Stimulated activated naive CD8-positive, alpha-beta T cell treated with anti-CD3 and anti-CD28 coated beads, Interleukin-15, Interleukin-2, amounts not matched to agents 100 U/mL and 50 U/mL, for 24 hours (primary cell): ENCODE measurements at places on chromosomes 1 and 21.

GRCh38 chr1:50423670-50424000, 392 bp upstream of the DMRTA2 start:
- peak; percentile 39 for DNase-seq

DNA sequence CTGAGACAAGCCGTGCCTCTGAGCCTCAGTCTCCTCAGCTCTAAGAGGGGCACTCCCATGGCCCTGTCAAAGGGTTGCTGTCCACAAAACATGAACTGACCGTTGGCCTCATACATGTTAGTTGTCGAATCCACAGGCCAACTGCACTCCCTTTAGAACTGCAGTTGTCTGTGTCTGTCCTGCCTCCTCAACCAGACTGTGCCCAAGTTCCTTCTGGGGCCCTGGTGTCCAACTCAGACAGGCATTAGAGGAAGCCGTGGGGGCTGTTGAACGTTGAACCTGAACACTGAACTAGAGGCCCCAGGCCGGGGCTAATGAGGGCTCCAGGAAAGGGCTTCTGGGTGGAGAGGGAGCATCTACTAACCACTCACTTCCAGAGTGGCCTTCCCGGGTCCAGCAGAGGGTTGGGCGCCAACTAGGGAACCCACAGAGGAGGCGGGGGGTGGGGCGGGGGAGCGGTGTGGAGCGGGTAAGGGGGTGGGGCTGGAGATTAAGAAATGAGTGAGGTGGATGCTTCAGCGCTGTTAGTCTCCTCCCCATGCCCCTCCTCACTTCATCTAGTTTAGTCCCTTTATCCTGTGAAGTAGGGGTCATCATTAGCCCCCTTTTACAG, at the start of gene RAB42:
Gene RAB42 (plus strand): TSS at position 558 of the 613 bp plus-strand sequence. CDS start 247 bp downstream, outside the sequence.
- peak; percentile 12 for DNase-seq

- DNase-seq = no peak
These were observed 22.5 kb downstream of the SLC45A1 start for GRCh38 chr1:8340448-8340847.

DNA sequence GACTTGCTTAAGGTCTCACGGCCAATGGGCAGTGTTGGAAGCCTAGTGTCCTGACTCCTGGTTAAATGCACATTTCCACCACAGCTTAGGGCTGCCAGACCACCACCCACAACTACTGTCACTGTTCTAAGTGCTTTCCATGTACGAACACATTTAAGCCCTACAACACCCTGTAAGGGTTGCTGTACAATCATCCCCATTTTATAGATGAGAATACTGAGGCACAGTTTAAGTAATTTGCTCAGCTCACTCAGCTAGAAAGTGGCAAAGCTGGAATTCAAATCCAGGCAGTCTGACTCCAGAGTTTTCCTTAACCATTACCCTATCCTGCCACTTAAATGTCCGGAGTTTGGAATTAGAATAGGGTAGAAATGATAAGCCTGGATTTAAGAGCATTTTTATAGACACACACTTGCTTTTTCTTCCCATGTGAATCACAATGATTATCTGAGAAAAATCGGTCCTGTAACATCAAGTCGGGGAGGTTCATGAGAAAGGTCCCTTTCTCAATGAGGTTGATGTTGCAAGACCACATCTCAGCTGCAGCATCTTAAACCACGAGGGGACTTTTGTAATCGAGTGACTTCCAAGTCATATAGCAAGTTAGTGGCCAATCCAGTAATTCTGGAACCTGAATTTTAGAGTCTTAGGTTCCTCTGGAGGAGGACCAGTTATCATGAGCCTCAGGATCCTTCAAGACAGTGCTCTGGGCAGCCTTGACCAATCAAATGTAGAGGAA, 8.6 kb downstream of the E2F2 start:
- DNase-seq = no peak

- DNase-seq = peak; percentile 78
These were observed 5.3 kb downstream of the FCRLB start for GRCh38 chr1:161726473-161727255.

DNA sequence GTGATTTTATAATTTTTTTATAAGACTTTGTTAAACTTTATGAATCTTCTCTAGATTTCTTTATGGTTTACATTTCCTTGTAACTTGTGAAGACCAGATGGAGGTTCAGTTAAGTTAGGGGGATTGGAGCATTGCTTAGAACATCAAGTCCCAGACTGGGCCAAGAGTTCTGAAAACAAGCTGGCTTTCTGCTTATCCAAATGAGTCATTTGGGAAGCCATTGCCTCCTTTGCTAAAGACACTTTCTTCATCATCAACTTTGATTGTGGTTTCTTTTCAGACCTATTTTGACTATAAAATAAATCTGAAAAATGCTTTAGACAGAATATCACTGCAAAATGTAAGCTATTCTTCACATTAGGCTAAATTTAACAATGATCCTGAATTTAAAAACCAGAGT, 446.8 kb downstream of the USP25 start:
- no peak for DNase-seq

GRCh38 chr1:75470448-75470847, 140.5 kb downstream of the SLC44A5 start:
- no peak for DNase-seq

DNA sequence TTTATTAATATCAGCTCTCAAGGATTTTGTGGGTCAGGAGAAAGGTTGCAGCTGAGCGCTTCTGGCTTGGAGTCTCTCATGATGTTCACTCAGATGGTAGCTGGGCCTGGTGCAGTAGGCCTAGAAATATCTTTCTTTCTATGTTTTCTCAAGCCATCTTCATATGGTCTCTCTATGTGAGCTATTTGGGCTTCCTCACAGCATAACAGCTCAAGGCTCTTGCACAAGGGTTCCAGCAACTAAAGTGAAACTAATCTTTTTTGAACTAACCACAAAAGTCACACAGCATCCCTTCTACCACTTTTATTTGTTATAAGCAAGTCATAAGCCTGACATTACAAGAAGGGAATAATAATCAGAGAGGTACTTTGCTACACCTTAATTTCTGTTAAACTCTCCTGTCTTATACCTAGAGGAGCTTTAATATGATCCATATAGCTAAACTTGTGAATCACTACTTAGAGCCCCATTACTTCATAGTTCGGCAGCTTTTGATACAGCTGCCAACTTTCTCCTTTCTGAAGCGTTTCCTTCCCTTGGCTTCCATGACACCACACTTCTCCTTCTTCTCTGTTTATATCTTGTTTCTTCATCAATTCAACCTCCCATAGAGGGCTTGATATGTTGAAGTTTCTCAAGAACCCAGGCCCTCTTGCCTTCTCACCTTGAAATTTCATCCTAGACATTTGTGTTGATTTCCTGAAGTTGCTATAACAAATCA, 720.2 kb downstream of the LTN1 start:
- no peak for DNase-seq

DNA sequence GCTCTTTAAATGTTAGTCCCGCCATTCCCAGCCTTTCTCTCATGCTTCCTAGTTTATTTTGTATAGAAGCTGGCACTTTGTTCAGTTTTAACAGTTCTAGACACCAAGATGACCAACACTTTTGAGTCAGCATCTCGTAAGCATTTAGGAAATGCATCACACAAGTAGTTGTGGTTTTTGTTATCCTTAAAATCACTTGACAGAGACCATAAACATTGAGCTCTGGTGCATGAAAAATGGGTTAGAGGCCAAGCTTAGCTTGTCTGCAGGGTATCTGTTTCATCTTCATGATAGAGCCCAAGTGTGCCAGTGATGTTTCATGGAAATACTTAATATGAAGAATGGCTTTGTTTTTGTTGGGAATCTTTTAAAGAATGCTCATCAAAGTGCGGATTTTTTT, 159.7 kb downstream of the DISP1 start:
- DNase-seq = no peak

DNA sequence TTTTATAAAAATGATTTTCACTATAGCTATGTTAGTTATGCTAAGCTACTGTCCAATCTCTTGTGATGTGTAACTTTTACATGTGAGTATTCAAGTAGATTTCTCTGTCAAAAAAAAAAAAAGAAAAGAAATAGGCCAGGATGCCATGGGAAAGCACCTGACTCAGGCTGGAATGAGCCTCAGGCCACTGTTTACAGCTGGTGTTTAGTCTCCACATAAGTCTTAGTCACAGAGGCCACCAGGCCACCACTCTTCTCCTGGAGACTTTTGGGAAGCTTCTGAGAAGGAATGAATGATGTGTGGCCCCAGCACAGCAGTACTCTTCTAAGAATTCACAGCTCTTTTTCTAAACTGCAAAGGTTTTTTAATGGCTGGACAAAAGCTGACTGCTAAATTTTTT, 48.9 kb downstream of the CHML start:
- DNase-seq = no peak

GRCh38 chr21:46027851-46028493, 46.4 kb downstream of the COL6A1 start:
- DNase-seq = no peak

DNA sequence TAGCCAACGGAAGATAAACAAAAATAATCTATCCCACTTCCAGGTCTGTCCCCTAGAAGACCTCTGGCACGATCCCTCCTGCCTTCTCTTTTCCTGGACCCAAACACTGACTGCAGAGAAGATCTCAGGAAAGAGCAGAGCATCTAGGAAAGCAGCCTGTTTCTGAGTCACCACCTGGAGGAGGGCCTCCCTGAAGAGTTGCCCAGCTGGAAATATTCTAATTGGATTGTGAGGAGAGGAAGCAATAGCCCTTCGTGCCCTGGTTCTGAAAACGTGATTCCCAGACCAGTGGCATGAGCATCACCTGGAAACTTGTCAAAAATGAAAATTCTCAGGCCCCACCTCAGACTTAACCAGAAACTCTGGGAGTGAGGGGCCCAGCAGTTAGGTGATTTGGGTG, 411.1 kb downstream of the SETD4 start:
- no peak for DNase-seq

DNA sequence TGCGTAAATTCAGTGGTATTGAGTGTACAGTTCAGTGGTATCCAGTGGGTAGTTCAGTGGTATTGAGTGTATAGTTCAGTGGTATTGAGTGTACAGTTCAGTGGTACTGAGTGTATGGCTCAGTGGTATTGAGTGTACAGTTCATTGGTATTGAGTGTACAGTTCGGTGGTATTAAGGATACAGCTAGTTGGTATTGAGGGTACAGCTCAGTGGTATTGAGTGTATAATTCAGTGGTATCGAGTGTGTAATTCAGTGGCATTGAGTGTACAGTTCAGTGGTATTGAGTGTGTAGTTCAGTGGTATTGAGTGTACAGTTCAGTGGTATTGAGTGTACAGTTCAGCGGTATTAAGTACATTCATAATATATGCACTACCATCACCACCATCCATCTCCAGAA, 23.5 kb upstream of the KCNAB2 start:
- DNase-seq = no peak

- peak; percentile 42 for DNase-seq
These were observed 987 bp downstream of the GPR137B start for GRCh38 chr1:236143104-236143948.

GRCh38 chr1:183404476-183404875, 13.7 kb downstream of the NMNAT2 start:
- no peak for DNase-seq

DNA sequence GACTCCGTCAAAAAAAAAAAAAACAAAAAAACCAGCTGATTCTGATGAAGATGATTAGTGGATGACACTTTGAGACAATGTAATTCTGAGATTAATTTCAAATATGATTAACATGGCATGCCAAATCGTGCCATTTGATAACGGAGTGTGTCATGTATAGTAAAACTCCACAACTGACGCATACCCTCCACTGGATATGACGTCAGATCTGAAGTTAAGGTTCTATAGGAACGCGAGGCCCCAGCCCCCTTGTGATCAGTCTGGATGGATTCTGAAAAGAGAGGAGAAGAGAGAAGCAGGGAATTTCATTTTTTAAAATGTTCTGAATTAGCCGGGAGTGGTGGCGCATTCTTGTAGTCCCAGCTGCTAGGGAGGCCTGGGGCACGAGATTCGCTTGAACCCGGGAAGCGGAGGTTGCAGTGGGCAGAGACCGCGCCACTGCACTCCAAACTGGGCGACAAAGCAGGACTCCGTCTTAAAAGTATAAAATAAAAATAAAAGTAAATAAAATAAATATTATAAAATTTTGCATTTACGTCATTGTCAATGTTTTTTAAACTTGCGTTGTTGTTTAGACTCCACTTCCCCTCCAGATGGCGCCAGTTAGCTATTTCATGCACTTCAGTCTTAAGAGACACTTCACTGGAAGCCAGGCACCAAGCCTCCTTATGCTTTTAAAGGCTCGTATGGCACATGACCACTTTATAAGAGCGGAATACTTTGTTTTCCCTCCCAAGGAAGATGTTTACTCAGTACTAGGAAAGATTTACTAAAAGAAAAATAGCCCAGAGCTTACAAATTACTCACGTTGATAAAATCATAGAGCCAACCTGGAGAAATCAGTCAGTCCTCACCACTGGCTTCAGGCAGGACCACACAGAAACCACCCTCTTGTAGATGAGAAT, 65.5 kb downstream of the UBE2U start:
- DNase-seq = peak; percentile 73

DNA sequence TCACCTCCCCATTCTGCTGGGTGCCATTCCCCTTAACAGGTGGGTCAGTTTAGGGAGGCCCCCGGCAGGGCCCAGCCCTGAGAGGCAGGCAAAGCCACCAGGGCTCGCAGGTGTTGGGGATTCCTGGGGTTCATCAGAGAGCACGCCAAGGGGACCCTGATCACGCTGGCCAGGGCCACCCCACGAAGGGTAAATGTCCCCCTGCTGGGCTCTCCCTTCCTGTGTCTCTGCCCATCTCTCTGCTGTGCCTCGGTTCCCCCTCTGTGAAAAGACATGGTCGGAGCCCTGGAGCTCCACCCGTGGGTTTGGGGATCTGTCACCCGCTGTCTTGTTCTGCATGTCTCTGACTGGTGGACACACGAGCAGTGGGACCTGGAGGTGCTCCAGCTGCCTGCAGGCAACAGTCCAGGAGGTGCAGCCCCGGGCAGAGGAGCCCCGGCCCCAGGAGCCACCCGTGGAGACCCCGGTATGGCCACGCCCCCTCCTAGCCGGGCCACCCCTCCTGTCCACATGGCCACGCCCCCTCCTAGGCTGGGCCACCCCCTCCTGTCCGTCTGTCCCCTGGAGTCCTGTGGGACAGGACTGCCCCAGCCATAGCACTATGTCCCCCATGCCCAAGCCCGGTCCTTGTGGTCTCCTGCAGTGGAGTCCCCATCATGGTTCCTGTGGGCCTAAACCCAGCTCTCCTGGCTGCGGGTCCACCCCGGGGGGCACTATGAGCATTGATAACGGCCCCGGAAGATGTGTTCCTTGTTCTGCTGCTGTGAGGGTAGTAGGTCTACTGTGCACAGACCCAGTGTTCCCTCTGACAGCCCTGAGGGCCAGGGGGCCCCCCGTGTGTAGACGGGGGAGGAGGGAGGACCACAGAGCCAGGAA, 6.5 kb downstream of the AIRE start:
- DNase-seq = no peak

GRCh38 chr1:230708631-230709580, 5.0 kb downstream of the AGT start:
- DNase-seq = no peak

GRCh38 chr1:180215856-180216625, 14.0 kb upstream of the LHX4 start:
- DNase-seq = no peak

DNA sequence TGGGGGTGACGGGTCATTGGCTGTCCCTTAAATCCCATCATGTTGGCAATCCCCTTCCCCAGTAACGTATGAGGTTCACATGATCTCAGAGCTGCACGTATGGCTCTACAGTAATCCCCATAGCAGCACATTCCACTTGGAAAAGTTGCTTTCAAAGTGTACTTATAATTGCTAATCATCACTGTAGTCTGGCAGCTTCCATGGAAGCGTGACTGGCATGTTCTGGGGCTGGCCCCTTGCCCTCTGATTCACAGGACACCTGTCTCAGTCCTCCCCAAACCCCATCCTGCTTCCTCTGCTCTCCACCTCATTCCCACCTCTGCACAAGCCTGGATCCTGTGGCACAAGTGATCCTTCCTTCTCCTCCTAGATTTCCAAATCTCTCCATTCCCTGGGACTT, 102.2 kb downstream of the TSEN15 start:
- no peak for DNase-seq
